ENCODE measurements at places on chromosomes 1 and 21.

GRCh38 chr1:161900160-161900559, 123.5 kb downstream of the OLFML2B start:
- DNase-seq, result peak; percentile 53

GRCh38 chr1:169604781-169605560, 18.7 kb upstream of the F5 start:
- DNase-seq, result no peak

- DNase-seq, result peak; percentile 69
Measured at GRCh38 chr1:56709269-56709880, 64.3 kb downstream of the PRKAA2 start.

GRCh38 chr21:28550057-28550825, 442.4 kb downstream of the LTN1 start:
- no peak for DNase-seq

- peak; percentile 68 for DNase-seq
Measured at GRCh38 chr1:183191833-183192232, 5.8 kb downstream of the LAMC2 start.

DNA sequence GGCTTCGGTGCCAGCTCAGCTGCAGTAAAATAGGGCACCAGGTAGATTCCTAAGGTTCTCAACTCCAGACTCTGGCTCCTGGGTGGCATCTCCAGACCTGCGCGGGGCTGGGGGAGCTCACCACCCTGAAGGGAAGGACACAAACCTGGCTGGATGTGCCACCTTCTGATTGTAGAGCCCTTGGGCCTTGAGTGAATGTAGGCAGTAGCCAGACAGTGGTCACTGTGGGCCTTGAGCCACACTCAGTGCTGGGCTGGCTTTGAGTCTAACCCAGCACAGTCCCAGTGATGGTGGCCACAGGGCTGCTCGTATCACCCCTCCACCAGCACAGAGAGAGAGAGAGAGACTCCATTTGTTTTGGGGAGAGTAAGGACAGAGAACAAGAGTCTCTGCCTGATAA, 38.0 kb upstream of the SH3GLB1 start:
- DNase-seq, result no peak

- no peak for DNase-seq
Measured at GRCh38 chr1:178796013-178796412, 71.0 kb downstream of the RALGPS2 start.

- DNase-seq, result no peak
Measured at GRCh38 chr1:182257369-182258063, 134.1 kb downstream of the GLUL start.

DNA sequence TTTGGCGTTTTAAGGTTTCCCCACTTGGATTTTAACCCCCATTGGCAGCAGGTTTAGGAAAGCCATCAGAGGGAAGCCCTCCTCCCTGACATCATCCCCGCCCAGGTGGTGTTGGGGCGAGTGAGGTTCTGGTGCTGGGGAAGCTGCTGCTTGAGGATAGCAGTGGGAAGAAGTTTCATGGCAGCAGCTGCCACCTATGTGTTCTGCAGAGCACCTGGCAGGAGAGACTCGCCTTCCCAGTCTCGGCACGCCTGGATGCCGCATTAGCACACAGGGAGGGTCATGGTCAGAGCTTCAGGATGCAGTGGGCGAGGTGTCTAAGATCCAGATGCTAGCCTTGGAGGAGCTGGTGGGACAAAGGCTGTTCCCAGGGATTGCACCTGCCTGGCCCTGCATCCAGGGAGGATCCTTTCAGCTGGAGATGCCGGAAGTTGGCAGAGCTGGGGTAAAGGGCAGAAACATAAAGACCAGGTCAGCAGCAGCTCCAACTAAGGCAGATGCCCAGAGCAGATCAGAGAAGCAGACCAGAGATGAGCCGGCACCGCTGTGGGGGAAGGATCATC, 33.9 kb downstream of the ABCG1 start:
- no peak for DNase-seq

GRCh38 chr1:2108213-2108876, 58.1 kb downstream of the PRKCZ start:
- DNase-seq, result no peak

DNA sequence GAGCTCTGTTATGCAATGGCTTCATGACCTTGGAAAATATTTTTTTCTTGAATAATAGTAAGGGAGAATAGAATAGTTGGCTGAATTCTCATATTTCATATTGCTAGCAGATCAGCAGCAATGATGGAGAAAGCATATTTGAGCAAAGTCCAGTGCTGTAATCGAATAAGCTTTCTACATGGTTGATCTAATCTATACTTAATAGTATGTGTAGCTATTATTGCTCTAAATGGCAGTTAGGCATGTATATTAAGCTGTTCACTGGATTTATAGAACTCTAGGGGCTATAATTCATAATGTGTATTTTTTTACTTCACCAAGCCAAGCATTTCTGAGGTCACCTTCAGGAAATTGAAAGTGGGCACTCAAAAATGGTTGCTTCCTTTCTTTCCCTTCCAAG, 10.0 kb upstream of the IL19 start:
- no peak for DNase-seq

GRCh38 chr1:212608959-212609700, 569 bp downstream of the ATF3 start:
- no peak for DNase-seq

DNA sequence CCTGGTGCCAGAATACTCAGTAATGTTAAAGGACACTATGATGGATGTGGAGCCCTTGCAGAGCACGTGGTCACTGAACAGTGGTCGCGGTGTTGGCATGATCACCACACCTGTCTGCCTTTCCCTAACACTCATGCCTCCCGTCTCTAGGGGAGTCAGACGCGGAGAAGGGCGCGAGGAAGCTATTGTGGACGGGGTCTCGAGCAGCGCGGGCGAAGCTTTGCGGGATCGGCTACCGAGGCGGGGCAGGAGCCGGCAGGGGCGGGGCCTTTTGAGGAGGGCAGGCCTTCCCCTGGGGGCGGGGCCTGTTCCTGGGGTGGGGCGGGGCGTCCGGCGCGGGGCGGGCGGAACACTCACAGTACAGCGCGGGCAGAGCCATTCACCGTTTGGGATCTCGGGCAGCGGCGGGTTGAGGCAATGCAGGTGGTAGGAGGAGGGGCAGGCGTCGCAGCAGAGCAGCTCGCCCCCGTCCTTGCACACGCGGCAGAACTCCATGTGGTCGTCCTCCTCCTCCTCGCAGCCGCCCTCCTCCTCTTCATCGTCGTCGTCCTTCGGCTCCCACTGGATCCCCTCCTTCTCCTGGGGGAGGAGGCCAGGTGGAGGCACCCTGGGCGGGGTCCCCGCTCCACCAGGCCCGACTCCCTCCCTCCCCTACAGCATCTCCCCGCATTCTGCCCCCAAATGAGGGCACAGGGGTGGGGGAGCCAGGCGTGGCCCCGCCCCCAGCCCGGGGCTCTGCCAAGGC, 31.5 kb downstream of the CHD5 start:
- DNase-seq, result no peak

DNA sequence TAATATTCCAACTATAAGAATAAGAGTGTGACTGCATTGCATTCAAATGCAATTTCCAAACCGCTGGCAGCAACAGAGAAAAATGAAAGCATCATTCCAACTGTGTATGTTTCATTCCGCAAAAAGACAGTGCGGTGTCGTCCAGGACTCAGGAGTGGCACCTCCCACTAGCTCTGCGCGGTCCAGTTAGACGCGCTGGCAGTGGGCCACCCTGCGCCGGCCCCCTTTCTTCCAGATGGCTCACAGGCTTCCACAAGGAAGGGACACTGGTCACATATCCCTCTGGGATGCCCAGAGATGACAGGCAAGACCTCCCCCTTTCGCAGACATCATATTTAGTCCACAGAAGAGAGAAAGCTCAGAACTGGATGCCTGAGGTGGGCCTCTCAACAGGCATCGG, 11.9 kb downstream of the WRAP73 start:
- no peak for DNase-seq
